ENCODE measurements at places on chromosomes 12 and 14.

- DNase-seq: no peak
These were observed 59.5 kb downstream of the DAAM1 start for GRCh38 chr14:59247801-59248584.

- no peak for DNase-seq
These were observed 30.7 kb downstream of the FOXN3 start for GRCh38 chr14:89386212-89386886.

GRCh38 chr12:108842361-108842760, 15.0 kb downstream of the SSH1 start:
- DNase-seq: no peak

- DNase-seq: peak; percentile 47
These were observed at the start of gene HOXC13 for GRCh38 chr12:53938326-53939140. HOXC13 (plus strand) TSS chr12:53938831; CDS start chr12:53938907, 76 bp downstream.

All from activated CD4-positive, alpha-beta T cell treated with anti-CD3 and anti-CD28 coated beads, Interleukin-2, Interleukin-6, amounts not matched to agents 100 ng/mL and 50 ng/mL, durations not matched to agents 16 hours and 8 hours (primary cell).